ENCODE measurements at places on chromosomes 3 and 15. TPM values are rescaled to one million over a fixed set of nuclear protein-coding genes. Genes with fewer than 3 reads are reported as not detected.

DNA sequence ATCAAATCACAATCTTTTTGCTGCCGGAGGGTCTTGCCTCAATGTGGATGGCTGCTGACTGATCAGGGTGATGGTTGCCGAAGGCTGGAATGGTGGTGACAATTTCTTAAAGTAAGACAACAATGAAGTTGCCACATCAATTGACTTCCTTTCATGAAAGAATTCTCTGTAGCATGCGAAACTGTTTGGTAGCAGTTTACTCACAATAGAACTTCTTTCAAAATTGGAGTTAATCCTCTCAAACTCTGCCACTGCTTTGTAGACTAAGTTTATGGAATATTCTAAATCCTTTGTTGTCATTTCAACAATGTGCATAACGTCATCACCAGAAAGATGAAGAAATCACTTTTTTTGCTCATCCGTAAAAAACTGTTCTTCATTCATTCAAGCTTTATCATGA lies 65.8 kb downstream of the B3GNT5 start:
- no peak for DNase-seq

GRCh38 chr15:41971895-41972252 lies 483 bp downstream of the EHD4 start:
- no peak for DNase-seq

GRCh38 chr3:11619461-11619860 lies 24.3 kb downstream of the VGLL4 start:
- DNase-seq, result no peak

GRCh38 chr3:23964537-23965235 lies 19.6 kb downstream of the NR1D2 start:
- no peak for DNase-seq

DNA sequence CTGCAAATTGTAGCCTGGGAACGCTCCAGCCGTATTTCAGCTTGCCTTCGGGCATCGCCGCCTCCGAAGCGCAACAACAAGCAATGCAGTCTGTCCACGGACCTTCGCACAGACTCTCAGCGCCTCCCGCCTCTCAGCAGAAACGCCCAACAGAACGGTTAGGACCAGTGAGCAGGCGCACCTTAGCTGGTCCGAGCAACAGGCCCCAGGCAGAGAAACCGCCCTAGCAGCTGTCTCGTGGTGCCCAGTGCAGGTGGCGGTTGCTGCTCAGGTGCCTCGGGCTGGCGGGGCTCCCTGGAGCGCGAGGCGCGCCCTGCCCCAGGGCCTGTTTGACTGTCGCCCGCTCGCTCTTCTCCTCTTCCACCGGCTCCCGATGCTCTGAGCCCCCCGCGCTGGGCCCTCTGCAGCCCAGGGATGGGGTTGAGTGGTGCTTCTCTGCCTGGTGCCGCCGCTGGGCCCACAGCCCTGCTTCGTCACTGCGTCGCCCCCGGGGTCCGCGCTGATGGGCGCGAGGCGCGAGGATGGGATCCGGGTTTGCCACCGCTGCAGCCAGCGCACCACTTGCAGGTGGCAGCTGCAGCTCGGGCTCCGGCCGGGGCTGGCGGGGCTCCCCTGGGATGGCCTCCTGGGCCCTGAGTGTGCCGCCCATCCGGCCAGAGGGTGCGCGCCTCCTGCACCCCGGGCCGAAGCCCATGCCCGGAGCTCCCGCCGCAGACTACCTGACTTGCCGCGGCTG lies 268.4 kb upstream of the FRG2C start:
- no peak for DNase-seq

- no peak for DNase-seq
Observed at GRCh38 chr15:47514200-47514652, 203.1 kb upstream of the SEMA6D start.

- no peak for DNase-seq
Observed at GRCh38 chr3:87595798-87596197, 319.4 kb upstream of the POU1F1 start.

- no peak for DNase-seq
Observed at GRCh38 chr3:121834157-121834670, 646 bp downstream of the IQCB1 start.

Gene PLAAT1
- not detected for total RNA-seq

Gene TMEM207
- total RNA-seq, result not detected

Gene ITIH1
- total RNA-seq, result not detected

Gene GPR156
- not detected for total RNA-seq

Gene SLC22A14
- total RNA-seq, result not detected

Gene ZNF80
- total RNA-seq, result 0.74 TPM

Gene SPINT1
- total RNA-seq, result 22.5 TPM

Gene PPP1R14D
- not detected for total RNA-seq
